ENCODE measurements at places on chromosomes 7 and 10.
A peak's percentile ranks its signal among the peaks of the same experiment; 100 is the strongest.

GRCh38 chr7:115230882-115231571 lies 309.1 kb downstream of the MDFIC start:
- DNase-seq = no peak

DNA sequence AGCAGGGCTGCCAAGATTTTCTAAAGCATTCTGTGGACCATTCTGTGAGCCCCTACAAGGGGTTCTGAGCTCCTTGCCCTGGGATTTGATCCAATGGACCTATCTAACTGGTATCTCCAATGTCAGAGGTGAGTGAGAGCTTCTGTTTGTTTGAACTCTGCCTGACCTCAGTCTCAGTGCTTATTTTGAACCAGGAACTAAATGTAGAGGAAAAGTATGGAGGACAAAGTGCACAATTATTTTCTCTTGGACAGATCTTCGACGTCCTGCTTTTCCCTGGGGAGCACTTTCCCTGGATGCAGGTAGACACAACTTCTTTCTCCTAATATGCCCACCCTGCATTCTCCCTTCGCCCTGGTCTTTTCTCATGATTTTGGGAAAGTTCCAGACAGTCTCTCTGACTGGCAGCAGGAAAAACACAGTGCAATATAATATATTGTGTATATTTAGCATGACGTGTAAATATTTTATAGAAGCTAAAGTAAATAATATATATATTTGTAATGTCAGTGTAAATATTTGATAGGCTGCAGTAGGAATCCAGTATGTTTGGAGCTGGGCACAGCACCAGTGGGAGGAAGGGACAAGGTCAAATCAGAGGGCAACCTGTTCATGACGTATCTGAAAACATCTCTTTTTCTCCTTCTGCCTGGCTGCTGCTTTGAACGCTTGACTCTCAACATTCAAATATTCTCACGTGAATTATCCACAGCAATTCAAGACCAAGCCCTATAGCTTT lies 184.0 kb upstream of the LYZL1 start:
- DNase-seq = no peak

DNA sequence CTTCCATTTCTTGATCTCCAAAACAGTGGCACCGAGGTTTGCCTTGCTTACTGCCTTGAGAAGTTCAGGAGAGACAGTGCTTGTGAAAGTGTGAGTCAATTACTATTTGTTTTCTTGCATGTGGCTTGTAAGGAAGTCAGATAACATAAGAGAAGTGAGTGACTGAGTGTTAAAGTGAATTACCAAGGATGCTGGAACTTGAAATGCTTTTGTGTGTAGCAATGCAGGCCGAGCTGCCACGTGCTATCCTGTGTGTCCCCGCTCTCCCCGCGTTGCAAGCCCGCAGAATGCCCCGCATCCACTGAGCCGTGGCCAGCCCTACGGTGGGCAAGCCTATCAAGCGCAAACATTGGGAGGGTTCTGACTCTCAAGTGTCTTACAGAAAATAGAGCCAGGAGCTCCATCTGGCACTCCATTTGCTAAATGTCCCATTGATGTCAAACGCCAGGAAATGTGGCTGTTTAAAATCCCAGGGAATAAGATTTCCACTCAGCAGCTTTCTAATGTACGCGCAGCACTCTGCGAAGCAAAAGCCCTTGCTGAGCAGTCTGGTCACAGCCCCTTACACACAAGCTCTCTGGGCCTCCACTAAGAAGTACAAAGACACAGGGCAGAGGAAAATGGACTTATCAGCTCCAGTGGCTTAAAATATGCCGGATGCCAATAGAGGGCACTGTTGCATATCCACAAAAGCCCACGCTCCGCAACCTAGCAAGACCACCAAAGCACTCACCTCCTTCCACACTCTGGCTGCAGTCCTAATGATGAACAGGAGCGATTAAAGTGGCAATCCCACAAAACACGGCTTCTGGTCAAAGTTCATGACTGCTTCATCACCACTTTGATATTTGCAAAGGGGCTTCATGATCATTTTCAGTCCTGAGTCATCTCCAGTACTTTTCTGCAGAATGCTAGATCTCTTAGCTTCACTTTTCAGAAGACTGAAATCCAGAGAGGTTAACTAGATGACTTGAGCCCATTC lies 158.0 kb upstream of the ITGB1 start:
- DNase-seq = peak; percentile 49

DNA sequence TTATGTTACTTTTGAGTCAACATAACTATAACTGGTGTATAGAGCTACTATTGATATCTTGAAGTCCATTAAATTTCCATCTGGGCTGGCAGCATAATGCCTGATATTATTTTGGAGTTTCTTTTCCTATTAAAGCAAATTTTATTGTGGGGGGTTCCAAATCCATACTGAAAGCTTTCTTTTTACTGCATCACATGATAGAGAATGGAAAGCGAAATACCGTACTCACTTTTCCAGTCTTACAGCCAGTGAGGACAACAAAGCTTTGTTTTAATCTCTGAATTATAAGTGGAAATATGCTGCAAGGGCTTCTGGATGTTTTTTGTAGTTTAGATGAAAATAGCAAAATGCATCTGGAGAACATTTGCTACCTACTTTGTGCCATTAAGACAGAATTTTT lies 477.5 kb upstream of the SEMA3D start:
- no peak for DNase-seq

GRCh38 chr7:34749446-34749845 lies 91.4 kb downstream of the NPSR1 start:
- no peak for DNase-seq

DNA sequence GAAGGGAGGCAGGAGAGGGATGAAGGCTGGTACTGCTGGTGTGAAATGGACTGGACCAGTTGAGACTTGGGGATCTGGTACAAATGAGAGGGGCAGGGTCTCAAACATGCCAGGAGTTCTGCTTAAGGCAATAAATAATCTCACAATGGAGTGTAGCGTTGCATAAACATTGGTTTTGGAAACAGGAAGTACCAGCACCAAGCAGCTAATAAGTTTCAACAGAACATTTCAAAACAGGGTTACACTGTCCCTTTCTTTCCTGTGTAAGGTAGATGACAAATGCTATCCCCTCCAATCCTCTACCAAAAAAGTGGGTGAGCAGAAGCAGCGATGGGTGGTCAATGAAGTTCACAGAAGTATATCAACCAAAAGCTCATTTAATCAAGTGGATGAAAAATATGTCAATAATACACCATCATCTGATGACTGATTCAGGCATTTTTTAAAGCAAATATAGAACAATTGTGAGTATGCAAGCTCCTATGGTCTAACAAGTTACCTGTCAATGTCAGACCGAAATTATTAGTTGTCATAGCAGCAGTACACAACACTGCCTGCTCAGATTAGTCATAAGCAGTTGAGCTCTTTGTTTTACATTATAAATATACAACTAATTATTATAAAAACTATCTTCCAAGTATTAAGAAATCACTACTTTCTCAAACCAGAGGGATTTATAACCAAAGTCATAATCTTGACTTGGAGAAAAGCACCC lies 220.0 kb downstream of the FAM107B start:
- DNase-seq = no peak

- no peak for DNase-seq
These were observed 29.3 kb upstream of the SH3PXD2A start for GRCh38 chr10:103884681-103885139.

DNA sequence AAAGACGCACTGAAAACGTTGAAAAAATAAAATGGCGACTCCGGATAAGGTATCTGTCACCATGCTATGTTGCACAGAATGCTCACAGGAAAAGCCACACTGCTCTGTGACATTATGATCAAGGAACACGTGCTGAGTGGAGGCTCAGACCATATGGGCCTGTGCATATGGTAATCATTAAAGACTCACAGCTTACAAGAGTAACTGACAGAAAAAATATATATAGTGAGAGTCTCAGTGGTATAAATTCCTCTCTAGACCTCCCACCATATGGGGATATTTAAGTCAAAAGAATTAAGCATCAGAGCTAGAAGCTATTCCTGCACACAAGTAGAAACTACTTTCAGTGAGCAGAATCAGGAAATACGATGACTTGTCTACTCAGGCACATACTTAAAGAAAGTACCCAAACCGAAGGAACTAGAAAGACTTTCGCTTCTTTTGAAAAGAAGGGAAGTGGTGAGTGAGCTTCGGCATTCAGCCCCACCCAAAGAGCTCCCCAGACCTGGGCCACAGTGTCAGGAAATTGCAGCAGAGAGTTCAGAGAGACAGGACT lies 65.1 kb upstream of the MPP7 start:
- no peak for DNase-seq

DNA sequence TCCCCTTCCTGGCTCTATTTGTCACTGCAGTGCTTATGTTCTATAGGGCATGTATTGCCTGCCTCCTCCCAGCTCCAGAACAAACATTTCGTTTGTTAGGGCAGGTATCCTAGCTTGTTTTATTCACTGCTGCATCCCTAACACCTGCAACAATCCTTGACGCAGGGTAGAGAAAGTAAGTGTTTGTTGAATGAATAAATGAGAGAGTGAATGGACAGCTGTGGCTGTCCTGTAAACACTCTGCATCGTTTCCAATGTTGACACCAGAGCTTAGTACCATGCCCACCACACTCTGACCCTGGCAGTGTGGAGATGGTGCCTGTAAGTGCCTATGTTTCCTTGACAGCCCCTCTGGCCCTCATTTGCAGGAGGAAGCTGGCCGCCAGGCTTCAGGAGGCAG lies 21.0 kb downstream of the MYH16 start:
- DNase-seq = no peak

DNA sequence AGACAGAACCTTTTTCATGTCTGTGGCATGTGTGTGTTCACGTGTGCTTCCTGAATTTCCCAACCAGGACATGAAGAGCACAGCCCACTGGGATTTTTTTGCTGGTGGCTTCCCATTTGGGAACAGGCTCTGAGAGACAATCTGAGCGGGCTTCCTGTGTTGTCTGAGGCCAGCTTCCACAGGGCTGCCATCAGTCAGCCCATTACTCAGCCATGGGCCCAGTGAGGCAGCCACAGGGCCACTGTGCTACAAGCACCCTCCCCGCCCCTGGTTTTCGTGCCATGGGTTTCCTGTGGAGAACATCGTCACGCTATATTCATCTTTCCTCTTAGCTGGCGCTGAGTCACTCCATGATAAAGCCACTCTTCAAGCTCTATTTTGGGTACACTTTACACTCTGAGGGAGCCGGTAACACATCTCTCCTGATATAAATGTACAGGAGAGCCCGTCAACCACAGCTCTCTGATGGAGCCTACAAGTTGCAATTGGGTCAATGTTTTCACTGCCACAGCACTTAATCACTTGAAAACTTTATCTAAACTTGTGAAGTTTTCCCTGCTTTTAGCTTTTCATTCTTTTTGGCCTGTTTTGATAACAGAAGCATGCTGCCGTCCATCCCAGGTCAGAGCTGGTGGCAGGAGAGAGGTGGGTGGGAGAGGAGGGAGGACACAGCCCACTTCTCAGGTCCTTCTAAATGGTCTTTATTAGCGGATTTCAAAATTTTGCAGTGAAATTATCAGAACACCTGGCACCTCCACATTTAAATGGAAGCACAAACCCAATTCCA lies 96.9 kb downstream of the HIPK2 start:
- DNase-seq = peak; percentile 94

DNA sequence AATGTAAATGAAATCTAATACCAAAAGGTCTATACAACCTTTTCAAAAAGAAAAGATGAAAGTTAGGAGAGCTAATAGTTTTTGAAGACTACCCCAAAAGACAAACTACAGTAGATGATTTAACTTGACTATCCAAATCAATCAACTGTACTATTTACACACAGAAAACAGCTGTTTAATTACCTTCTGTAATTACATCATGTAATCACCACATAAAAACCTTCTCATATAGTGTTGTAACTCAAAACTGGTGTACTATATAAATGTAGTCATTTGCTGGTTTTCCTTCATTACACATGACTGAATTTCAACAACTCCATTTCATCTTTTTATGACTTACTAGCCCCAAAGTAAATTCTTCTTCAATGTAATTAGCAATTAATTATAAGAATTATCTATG lies 4.5 kb downstream of the RTKN2 start:
- DNase-seq = no peak

GRCh38 chr10:79445977-79446757 lies 743 bp upstream of the ZCCHC24 start:
- DNase-seq = no peak

GRCh38 chr7:83791737-83792136 lies 142.8 kb upstream of the SEMA3E start:
- DNase-seq = no peak

DNA sequence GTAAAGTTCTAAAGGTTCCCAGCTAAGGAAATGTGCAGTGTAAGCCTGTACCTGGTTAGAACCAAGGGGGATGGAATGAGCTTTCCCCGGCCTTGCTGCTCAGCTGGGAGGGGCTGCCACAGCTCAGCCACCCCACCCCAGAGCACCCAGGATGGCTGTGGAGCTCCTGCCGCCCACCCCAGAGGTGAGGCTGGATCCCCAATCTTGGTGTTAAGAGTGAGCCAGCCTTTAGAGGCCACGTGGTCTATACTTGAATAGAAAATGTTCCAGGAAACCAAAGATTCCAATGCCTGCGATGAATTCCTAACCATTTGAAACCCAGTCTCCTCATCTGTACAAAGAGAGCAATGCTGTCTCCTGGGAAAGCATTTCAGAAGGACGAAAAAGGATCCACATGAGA lies 16.5 kb downstream of the DIP2C start:
- DNase-seq = peak; percentile 39

DNA sequence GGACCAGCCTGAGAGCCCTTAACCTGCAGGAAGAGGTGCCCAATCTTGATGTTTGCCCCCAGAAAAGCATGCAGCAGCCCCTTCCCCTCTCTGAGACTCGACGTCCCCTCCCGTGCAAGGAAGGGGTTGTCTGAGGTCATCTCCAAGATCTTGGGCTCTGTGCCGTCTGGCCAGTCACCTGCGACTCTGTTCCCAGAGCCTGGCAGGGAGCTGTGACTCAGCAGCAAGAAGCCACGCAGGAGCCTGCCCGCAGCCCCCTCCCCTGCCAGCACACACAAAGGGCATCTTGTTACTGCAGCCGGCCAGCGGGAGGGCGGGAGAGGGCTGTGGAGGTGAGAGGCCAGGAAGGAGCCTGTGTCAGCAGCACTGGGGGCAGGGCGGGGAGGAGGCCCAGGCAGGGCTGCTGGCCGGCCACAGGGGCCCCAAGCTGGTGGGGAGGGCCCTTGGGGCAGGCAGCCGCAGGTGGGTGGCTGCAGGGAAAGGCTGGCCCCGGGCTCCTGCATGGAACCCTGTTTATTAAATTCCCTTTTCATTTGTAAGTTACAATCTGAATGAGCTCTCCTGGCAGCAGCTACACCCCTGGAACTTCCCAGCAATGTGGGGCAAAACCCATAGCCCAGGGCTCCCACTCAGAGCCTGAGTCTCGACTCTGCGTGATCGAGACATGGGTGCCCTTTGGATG lies 103.7 kb upstream of the ZMIZ1 start:
- DNase-seq = peak; percentile 81

GRCh38 chr10:132685921-132686680 lies 99.8 kb downstream of the NKX6-2 start:
- DNase-seq = peak; percentile 49

GRCh38 chr10:97779975-97780374 lies 8.2 kb upstream of the SFRP5 start:
- DNase-seq = no peak
